M059J (cell line): ENCODE measurements at places on chromosomes 1 and 21. TPM values are rescaled to one million over a fixed set of nuclear protein-coding genes. Genes with fewer than 3 reads are reported as not detected.

The ATPAF1 gene
- total RNA-seq, result 68.4 and 94.2 TPM in 2 replicates

- no peak for DNase-seq
Observed at GRCh38 chr21:31556662-31557061, 102.8 kb upstream of the SOD1 start.

The WNT3A gene
- total RNA-seq, result not detected in 2 replicates

- no peak for DNase-seq
Observed at GRCh38 chr21:44550807-44551206, 498 bp downstream of the KRTAP10-2 start.

The TNFRSF9 gene
- total RNA-seq, result 10.5 and 11.0 TPM in 2 replicates

The LCE2C gene
- total RNA-seq, result not detected in 2 replicates

DNA sequence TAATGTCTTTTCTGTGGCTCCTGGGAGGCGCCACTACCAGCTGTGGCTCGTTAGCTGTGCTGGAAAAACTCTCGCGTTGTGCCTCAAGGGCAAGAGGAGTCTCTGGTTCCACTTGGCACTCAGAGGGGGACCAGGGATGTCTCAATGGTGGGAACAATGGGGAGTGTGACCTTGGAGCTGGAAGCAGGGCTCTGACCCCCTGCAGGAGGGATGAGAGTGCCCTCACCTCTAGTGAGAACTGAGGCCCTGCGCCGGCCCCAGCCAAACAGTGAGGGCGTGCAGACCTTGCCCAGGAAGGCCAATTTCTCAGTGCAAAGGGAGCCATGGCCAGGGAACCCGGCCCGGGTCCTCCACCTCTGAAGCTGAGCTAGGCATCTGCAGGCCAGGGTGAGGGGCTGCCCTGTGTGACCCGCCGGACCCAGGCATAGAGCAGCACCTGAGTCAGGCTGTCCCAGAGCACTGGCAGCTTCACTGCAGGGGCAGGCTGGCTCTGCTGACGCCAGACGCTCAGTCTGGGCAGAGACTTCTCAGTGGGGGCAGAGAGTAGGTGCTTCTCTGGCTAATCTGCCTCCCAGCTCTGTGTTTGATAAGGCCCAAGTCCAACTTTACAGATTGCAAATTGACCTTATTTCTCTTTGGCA is 1.8 kb downstream of the RD3 start:
- DNase-seq, result no peak

DNA sequence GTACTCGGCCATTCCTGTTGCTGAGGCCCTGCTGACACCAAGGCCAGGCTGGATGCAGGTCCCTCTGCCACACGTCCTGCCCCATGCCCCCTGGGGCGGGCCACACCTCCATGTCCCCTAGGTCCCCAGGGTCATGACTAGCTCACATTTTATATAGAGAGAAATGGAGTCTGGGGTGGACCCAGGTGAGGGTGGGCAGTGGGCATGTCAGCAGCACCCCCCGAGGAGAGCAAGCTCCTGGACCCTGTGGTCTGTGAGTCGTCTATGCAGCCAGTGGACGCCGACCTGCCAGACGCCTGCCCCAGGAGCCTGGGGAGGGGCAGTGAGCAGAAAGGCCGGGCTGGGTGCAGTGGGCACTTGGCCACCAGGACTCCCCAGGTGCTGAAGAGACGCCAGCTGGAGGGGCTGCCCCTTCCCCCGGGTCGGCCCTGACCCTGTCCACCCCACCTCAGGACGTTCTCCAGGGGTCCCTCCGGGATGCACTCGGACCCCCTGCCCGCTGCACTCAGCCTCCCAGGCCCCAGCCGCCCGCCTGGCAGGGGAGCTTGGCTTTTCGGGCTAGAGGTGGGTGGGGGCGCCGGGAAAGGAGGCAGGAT is 15.9 kb downstream of the SAMD11 start:
- no peak for DNase-seq

GRCh38 chr1:111045033-111045722 is 81.5 kb upstream of the LRIF1 start:
- DNase-seq, result no peak

- DNase-seq, result no peak
Observed at GRCh38 chr21:44637018-44637850, at the start of gene KRTAP10-10. KRTAP10-10 (plus strand) TSS chr21:44637356; CDS start chr21:44637418, 62 bp downstream.

DNA sequence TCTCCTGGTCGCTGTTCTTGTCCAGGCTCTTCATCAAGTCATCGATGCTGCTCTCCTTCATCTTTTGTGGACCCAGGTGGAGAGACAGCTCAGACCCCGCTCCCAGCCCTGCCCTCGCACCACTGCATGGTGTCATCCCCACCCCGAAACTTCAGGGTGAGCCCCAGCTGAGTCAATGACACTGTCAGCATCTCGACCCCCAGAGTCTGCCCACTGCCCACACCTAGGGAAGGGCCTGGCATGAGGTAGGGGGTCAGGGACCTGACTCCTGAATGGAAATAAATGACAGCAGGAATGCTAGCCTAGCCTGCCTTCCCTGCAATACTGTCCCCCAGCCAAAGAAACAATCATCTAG is 1.6 kb upstream of the S100A6 start:
- DNase-seq, result no peak

The SLAMF9 gene
- not detected in 2 replicates for total RNA-seq

The TDRD10 gene
- not detected in 2 replicates for total RNA-seq

The WNT9A gene
- 0.10 and 0.37 TPM in 2 replicates for total RNA-seq

- DNase-seq, result peak; percentile 7
Observed at GRCh38 chr1:83693427-83694126, 305.4 kb downstream of the TTLL7 start.

- DNase-seq, result no peak
Observed at GRCh38 chr1:162327144-162327787, 49.4 kb downstream of the SPATA46 start.

- no peak for DNase-seq
Observed at GRCh38 chr1:53398091-53398490, 61.1 kb upstream of the DMRTB1 start.

- no peak for DNase-seq
Observed at GRCh38 chr1:164712131-164713036, 153.4 kb downstream of the PBX1 start.

The CFAP126 gene
- total RNA-seq, result not detected in 2 replicates

The HAPLN2 gene
- not detected in 2 replicates for total RNA-seq

DNA sequence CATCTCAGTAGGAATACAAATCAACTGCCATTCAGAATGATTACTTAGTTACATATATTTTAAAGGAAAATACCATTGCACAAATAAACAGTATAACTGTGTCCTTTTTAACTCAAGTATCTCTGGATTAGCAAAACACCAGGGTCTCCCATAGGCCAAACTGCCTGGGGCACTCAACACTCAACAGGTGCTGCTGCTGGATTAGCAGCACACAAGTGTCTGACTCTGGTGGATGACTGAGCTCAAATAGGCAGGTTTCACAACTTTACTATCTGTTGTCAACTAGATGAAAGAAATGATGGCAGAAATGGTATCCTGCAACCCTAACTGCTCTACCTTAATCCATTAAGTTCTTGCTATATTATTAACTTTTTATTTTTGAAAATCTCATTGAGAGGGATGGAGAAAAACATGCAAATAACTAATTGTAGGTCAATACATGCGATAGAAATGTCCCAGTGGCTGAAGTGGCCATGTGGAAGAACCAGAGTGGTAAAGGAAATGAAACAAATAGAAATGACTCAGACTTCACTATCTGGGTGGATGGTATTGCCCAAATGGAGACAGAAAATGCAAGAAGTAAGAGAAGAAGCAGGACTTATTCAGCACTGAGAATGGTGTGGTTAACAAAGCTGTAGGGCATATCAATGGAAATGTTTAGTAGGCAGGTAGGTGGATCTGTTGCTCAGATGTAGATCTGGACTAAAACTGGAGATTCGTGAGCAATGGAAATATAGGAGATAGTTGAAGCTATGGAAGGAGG is 90.8 kb upstream of the CCDC190 start:
- no peak for DNase-seq

DNA sequence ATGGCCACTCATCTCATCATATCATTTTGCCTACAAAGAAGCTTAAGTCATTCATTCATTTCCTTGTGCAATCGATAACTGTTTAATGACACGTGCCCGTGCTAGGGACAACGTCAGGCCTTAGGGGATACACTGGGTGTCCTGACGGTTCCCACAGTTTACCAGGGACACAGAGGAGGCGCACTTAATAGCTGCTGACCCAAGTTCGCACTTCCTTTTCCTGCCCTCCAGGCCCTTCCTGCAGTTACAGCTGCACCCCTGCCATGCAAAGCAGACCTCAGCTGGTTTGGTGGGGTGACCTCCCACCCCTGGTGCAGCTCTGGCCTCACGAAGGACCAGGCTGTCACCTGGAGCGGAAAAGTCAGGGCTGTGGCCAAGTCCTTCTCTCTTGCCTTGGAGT is 4.2 kb downstream of the SPATA21 start:
- DNase-seq, result no peak

The ACKR1 gene
- total RNA-seq, result not detected in 2 replicates

DNA sequence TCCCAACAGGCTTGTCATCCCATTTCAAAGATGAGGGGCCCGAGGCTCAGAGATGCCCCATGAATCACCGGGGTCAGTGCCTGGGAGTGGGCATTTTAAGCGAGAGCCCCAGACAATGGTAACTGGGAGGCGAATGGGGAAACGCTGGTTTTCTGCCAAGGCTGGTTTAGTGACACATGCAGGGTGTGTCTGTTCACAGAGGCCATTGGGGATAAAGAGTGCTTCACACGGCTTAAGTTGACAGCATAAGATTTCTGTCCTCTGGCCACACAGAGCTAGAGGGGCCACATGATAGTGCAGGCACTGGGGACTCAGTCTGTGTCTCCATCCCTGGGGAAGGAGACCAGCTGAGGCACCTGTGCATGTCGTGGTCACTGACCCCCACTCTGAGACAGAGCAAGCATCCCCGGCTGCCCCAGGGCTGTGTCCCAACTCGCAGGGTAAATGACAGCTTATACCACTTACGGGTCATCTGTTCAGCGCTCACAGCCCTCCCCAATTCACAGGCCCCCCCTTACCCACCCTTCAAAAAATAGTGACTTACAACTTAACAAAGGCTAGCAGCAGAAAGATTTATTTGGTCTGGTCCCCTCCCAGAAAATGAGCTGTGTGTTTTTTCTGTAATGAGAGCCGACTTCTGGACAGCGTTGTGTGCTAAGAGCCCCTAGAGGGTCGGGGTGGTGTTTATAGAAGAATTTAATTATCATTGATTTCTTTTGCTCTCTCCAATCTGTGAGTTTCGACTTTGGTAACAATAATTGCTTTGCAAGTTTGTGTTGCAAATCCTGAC is 34.9 kb upstream of the ARHGEF16 start:
- DNase-seq, result peak; percentile 25

GRCh38 chr1:111474106-111474505 is 322 bp downstream of the C1orf162 start:
- DNase-seq, result no peak

DNA sequence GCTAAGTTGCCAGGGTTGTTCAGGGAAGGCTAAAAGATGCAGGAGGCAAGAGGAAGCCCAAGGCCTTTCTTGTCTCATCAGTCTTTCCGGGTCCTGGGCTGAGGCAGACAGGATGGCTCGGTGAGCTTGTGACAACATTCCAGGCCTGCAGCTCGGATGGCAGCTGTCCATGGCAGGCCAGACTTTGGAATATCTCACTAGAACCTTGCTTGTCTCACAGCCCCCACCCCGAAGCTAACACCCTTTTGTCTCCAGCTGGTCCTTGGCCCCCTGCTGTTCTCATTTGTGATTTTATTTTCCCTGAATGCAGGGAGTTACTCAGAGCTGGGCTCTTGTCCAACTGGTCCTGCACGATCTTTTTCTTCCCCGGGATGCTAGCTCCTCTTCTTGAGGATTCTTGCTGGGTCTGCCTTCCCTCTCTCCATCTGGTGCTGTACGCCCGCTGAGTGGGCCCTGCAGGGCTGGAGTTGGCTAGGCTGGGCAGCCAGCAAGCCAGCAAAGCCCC is 477.2 kb upstream of the CAMK1G start:
- DNase-seq, result peak; percentile 88

GRCh38 chr21:32329776-32330175 is 31.1 kb downstream of the MRAP start:
- peak; percentile 44 for DNase-seq

The LMX1A gene
- total RNA-seq, result not detected in 2 replicates

The DOP1B gene
- 46.8 and 54.3 TPM in 2 replicates for total RNA-seq

The ANGPTL1 gene
- 1.2 TPM in 1 of 2 replicates, not detected in the other for total RNA-seq

The AVPR1B gene
- not detected in 2 replicates for total RNA-seq

DNA sequence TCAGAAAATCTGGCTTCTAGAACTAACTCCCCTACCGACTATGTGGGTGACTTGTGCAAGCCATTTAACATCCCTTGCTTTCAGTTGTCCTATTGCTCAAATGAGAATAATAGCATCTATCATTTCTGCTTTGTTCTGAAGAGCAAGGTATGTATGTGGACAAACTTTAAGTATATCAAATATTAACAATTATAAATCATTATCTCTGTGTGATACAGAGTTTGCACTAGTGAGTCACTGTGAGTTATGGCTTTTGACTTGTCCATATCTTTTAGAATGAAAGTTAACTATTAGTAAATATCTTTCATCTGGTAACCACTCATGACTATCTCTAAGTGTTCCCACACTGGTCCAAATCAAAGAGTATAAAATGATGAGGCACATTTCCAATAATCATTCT is 812.9 kb upstream of the ADGRL2 start:
- no peak for DNase-seq

GRCh38 chr1:24465099-24465498 is 37.5 kb upstream of the RCAN3 start:
- DNase-seq, result no peak

The SLC22A15 gene
- total RNA-seq, result 0.05 and 0.62 TPM in 2 replicates

GRCh38 chr1:231419738-231420298 is 2.3 kb downstream of the EGLN1 start:
- peak; percentile 37 for DNase-seq

The GBP1 gene
- total RNA-seq, result 135 and 181 TPM in 2 replicates

DNA sequence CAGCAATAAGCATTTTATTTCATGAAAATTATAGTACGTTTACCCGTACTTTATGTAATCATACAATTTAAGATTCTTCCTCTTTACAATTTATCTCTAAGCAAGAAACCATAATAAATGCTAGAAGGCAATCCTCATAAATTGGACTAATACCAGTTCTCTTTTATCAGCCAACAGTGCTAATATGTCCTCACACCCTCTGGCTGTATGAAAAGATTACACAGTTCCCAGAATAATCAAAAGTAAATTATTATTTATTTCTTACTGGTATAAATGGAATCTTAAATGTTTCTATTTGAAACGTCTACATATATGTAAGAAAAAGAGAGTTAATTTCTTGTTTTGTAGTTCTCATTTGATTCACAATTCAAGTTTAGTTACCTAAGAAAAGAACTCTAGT is 3.1 kb upstream of the CDKN2C start:
- DNase-seq, result peak; percentile 22

The KLHDC8A gene
- total RNA-seq, result not detected in 2 replicates

The LHX8 gene
- total RNA-seq, result 1.5 and 1.6 TPM in 2 replicates

The TNFAIP8L2 gene
- not detected in 2 replicates for total RNA-seq

GRCh38 chr1:243438146-243438545 is 182.3 kb downstream of the SDCCAG8 start:
- DNase-seq, result no peak

The SYPL2 gene
- total RNA-seq, result 0.05 TPM in 1 of 2 replicates, not detected in the other

DNA sequence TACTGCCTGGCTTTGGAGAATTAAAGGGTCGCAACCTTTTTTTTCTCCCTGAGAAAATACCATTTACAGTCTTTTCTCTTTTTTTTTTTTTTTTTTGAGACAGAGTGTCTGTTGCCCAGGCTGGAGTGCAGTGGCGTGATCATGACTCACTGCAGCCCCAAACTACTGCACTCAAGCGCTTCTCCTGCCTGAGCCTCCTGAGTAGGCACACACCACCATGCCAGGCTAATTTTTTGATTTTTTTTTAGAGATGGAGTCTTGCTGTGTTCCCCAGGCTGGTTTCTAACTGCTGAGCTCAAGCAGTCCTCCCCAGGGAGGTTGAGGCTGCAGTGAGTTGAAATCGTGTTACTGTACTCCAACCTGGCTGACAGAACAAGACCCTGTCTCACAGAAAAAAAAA is 24.6 kb downstream of the UBE4B start:
- DNase-seq, result peak; percentile 71

The ASTN1 gene
- 0.02 TPM in 1 of 2 replicates, not detected in the other for total RNA-seq
